ENCODE measurements at places on chromosomes 6 and 20. TPM values are rescaled to one million over a fixed set of nuclear protein-coding genes. Genes with fewer than 3 reads are reported as not detected.

The OR2B6 gene
- total RNA-seq, result not detected

The CCR6 gene
- total RNA-seq, result 1.2 TPM

The ELOVL5 gene
- total RNA-seq, result 42.5 TPM

The KCNK5 gene
- 16.7 TPM for total RNA-seq

The GRIK2 gene
- 8.8 TPM for total RNA-seq

DNA sequence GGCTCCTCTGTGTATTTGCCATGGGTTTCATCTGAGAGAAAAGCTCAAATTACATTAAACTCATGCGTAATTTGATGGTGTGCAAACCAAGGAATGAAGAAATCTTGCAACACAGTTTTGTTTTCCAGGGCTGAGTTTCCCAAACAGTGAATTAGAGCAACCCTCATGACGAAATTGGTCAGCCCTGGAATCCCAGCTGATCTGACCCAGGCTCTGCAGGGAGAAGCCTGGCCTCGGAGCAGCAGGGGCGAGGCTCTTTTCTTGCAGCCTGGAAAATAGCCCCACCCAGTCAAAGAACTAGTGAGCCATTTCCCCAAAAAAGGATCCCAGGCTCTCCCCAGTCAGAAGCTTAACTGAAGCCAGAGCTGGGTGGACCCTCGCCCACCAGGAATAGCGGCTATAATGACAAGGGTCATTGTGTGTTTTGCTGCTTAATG, 107.3 kb upstream of the SNX9 start:
- peak; percentile 94 for DNase-seq

DNA sequence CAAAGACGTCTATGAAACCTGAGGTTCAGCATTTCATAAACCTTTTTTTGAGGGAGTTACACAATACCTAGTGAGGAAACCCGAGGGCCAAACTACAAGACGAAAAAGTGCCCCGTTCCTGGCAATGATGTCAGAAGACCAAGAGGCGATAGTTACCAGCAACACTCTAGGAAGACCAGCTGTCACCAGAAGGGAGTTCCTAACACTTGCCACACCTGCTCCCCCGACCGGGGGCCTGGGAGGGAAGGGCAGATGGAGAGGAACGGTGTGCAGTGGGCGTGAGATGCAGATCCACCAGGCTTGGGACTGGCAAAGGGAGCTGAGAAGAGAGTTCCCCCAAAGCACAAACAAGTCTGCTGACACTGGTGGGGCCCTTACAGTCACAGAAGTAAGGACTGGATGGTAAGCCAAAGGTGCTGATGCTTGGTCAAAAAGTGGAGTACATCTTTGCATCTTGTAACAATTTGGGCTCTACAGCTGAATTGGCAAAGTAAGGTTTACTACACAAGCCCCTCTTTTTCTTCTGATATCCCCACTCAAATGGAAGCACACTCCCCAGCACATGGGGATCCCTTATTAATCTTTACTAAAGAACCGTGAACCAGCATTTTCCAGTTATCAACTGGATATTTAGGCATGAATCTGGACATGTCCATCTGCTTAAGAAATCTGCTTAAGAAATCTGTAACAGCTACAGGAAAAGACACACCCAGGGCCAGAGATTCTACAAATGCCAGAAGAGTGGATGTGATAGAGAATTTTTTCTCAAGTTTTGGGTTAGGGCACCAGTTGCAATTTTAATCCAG, 38.5 kb downstream of the PANK2 start:
- no peak for DNase-seq

DNA sequence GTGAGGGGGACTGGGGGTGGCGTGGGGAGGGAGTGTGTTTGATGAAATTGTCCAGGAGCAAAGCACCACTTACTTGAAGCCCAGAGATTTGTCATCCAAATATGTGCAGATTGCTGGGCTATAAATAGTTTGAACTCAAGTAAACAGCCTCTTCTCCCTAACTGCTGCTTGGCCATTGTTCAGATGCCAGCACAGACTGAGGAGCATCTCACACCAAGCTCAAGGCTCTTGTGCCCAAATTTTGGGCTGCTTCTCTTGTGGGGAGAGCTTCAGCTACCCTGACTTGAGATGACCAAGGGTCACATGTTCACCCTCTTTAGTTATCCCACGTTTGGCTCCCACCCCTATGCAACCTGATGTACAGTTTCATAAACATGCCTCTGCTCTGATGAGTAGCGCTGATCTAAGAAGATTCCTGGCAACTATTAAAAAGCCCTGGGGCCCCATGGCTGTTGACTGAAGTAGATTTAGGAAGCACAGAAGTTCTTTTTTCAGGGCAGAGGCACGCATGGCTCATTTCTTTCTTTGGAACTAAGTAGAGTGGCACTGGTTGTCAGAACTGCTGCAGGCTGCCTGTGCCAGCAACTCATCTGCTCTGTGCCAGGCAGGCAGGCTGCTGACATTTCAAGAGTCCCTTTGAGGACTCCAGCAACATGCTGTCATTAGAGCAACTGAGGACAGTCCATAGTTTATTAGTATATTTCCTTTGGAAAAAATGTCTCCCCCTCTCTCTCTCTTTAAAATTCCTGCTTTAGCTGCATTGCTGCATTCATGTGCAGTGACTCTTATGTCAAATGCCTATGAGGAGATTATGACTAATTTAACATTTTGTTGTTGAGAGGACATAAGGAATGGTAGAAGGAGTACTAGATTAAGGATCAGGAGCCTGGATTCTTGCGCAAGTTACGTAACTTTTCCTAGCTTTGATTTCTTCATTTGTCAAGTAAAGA, 9.6 kb upstream of the PKIG start:
- no peak for DNase-seq

GRCh38 chr20:32583581-32584070, 1.5 kb downstream of the NOL4L start:
- DNase-seq, result no peak

DNA sequence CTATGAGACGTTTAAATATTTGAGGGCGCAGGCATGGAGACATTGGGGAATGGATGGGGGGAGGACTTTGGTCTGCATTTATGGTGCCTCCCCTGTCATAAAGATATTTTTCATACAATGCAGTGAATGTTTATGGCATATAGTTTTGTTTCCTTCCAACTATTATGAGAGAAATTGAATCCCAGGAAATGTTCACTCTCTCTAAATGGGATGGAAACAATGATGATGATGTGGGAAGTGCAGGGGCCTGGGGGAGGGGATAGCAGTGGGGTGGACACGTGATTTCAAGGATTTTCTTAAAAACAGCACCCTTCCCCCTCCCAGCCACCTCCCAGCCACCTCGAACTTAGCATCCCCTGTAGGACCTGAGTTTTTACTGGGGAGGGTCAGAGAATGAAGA, 69.9 kb downstream of the TOX2 start:
- DNase-seq, result no peak

GRCh38 chr6:73560182-73560732, 39.4 kb upstream of the EEF1A1 start:
- DNase-seq, result no peak

DNA sequence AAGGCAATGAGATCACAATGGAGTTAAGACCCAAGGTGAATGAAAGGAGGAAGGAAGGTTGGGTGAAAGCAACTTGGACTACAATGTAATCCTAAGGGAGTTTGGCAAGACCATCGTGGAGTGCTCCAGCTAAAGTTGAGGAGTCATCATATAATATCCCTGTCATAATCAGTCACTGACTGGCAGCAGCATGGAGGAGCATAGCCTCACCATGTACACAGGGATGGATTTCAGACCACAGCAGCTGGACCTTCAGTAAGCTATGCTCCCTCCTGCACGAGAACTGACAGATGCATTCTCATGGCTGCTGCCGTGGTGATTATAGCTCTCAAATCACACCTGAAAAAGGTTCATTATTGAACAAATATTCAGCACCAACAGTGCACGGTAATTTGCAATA, 43.0 kb downstream of the GOPC start:
- no peak for DNase-seq

DNA sequence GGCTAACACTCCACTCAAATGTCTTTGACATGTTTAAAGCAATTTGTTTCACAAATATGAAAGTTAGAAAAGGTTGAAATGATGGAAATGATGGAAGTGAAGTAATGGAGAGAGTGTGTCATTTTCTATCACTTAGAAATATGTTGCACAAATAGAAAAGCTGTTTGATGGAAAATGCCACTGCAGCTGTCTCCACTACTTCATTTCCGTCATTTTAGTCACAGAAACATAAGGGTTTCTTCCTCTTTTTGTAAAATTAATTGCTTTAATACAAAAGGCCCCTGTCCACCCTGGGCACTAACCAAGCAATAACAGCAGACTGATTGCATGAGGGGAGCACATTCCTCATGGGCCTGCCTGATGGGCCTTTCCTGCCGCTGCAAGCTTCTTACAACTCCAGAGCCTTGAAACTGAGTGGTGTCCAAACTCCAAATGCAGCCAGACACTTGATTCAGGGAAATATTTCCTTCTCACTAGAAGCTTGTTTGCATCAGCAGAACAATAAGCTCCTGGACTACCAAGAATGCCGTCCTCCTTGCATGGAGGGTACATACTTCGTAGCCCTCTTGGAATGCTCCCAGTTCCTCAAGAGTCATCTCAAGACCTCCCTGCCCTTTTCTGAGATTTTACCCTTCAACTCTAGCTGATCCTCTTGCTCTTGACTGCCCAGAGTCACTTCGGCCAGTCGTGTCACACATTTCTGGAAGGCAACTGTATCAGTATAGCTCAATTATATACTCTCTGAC, 36.1 kb downstream of the F13A1 start:
- no peak for DNase-seq

DNA sequence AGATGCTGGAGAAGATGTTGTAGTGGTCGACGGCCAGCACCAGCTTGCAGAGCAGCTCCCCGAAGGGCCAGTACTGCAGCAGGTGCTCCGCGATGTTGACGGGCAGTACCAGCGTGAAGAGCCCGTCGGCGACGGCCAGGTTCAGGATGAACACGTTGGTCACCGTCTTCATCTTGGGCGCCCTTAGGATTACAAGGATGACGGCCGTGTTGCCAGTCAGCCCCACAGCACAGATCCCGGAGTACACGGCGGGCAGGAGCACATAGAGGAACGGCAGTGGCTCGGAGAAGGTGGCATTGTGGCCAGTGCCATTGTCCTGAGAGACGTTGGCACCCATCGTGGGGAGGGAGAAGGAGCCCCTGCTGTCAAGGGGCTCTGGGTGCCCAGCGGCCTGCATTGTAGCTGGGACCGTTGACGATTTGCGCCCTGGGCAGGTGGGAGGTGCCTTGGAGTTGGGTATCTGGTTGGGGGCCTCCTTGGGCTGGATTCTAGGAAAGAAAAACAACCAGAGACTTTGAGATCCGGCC, 867 bp downstream of the NPBWR2 start:
- DNase-seq, result no peak

DNA sequence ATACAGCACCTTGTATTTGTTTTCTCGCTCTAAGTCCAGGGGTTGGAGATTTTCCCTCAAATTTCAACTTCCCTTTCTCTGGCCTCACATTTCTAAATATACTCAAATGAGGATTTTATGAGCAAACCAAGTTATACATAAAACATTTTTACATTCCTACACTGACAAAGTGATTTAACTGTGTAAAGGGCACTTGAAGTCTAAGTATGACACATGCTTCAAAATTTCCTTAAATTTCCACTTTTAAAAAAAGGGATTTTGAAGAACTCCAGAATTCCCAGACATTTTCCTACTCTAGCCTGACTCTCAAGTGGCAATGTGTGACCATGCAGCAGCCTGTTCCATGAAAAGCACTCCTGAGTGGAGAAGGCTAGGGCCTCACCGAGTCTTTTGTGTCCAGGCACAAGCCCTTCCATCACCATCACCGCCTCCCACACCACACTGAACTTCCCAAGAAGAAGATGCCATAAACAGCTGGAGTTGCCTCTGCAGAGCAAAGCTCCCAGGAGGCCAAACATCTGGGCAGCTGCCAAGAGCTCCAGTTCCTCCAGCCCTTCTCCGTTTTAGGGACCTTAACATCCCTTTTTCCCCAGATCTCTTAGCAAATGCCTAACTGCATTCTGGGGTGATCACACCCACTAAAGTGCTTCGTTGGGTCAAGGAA, 68.9 kb downstream of the NCR2 start:
- DNase-seq, result no peak

DNA sequence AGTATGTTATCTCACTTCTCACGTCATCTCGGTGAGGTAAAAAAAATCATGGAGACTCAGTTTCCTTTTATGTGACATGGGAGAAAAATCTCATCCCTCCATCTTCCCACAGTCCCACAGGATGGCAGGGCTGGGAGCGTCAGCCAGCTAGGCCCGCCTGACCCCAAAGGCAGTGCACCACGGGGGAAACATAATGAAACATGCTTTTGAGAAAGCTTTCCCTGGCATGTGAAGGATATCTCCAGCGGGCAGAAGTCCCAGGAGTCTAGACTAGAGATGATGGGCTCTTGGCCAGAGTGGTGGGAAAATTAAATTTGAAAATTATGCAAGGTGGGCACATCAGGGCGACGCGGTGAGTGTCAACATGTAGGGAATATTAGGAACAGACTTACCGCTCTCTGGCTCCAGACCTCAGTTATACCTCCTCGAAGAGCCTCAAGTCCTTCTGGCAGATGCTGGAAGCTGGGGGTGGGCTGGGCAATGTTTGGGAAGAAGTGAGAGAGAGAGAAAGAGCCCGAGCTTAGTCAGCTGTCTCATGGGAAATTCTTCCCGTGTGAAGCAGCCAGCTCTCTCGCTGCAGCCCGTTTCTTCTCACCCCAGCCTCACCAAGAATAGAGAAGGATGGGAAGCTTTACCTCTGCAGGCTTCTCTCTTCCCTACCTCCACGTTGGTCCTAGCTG, 52.3 kb downstream of the MOCS1 start:
- DNase-seq, result no peak

DNA sequence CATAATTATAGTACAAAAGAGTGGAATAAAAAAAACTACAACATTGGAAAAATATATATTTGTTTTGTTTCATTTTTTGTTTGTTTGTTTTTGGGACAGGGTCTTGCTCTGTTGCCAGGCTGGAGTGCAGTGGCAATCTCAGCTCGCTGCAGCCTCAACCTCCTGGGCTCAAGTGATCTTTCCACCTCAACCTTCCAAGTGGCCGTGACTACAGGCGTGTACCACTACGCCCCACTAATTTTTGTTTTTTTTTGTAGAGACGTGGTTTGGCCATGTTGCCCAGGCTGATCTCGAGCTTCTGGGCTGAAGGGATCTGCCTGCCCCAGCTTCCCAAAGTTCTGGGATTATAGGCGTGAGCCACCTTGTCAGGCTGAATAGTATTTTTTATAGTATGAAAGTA, 41.4 kb upstream of the SH3BGRL2 start:
- DNase-seq, result no peak

DNA sequence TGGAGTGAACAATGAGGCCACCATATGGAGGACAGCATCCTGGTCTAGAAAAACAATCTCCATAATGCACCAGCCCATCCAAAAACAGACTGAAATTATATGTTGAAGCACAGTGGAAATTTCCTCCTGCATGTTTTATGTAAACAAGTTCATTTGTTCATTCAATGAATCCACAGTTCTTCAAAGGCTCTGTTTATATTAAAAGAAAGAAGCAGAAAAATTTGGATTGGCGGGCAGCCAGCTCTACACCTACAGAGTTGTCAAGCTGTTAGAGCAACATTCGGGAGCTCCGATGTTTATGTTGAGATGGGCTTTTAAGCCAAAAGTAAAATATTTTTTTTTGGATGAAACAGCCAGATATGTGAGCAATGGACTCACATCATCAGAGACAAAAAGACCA, 395.3 kb upstream of the SULF2 start:
- DNase-seq, result no peak

Measured in vagina (tissue), 2 donors.